ENCODE measurements at places on chromosomes 1 and 21.

DNA sequence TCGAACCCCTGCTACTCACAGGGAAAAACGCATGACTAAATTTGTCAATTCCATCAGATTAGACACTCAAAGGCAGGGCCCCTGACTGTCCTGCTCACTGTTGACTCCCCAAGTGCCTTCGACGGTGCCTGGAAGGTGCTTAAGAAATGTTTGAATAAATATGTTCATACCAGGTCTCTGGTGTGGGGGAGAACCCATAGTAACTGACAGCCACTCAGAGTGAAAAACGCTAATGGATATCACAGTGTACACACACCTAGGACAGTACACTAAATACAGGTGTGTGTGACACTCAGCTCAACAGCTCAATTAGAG lies 39.7 kb upstream of the WASF2 start:
- DNase-seq: no peak

DNA sequence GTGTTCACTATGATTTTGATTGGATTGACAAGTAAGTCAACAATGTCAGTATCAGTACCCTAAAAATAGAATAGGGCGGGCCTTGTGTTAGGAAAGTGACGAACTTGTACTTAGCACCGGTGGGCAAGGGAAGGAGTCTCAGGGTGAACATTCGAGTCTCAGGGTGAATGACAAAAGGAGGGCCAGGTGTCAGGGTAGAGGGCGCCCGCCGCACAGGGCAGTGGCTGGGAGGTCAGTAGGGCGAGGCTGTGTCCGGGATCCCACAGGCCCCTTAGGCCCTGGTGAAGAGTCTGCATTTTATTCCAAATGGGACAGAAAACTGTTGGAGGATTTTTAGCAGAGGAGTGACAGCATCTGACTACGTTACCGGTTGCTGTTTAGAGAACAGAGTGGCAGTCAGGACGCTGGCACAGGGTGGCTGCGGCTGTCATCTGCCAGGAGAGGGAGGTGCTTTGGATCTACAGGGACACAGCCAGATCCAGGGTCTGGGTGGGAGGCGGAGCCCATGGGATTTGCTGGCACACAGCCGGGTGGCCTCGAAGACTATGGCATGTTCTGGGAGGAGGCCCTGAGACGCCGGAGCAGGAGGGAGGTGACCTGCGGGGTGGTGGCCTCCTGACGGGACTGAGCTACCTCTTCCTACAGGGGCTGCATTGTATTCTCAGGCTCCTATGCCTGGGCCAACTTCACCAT lies 11.0 kb downstream of the AGTRAP start:
- no peak for DNase-seq

DNA sequence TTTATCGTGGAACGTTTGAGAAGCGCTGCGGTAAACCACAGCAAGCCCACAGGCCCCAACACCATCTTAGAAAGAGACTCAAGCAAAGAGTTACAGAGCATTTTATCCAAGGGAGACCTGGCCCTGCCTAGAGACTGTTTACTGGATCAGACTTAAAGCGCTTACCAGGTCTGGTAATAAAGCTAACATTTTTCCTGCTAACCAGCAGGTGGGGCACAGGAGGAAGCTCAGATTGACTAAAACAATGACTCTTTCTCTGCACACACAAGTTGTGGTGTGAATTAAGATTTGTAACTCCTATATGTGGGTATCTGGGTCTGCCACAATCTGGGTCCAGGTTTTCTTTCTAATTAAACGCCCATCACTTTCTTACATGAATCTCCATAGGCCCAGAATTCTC lies 136.5 kb upstream of the ETS2 start:
- peak; percentile 41 for DNase-seq

DNA sequence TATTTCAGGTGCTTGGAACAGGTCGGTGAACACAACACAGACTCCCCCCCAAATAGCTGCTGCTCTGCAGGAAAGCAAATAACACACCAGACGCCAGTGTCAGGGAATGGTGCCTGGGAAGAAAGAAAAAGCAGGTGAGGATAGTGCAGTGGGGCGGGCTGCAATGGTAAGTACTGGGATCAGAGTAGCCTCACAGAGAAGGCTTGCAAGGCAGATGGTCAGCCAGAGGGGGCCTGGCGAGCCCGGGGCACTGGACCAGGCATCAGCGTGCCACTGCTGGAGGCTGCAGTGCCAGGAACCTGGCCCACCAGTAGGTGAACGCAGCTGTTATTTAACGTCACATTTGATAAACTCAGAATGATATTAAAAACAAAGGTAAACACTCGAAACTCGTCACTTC lies 60.0 kb downstream of the POFUT2 start:
- DNase-seq: no peak

DNA sequence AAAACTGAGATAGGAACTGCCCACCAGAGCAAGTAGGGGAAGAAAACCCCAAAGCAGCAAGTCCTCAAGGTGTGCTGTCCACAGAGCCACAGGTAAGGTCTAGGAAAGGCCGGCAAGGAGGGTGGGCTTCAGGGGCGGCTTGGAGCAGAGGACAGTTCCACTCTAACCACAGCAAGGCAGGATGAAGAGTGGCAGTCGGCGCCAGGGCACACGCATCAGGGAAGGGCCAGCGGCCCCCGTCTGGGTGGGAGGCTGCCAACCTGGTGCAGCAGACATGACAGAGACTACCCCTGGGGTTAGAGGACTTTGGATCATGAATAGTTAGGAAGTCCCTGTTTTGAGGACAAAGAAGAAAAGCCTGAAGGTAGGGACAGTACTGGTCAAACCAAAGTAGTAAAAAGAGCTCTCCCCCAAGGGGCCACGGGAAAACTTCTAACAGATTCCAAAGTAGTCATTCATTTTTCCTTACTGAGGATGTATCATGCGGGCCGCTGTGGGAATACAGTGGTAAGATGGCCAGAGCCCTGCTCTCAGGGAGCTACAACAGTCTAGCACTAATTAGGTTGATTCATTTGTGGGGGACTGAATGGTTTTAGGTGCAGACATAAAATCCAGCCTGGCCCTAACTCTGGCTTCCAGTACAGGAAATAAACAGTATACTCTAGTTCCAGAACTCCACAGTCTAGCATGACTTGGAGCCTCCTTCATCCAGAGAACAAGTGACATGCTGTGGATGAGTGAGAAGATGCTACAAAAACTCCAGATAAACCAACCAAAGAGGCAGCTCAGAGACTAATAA lies 3.5 kb upstream of the RAP1GAP start:
- peak; percentile 72 for DNase-seq

- no peak for DNase-seq
Measured at GRCh38 chr1:27037518-27037917, 24.9 kb upstream of the TENT5B start.

DNA sequence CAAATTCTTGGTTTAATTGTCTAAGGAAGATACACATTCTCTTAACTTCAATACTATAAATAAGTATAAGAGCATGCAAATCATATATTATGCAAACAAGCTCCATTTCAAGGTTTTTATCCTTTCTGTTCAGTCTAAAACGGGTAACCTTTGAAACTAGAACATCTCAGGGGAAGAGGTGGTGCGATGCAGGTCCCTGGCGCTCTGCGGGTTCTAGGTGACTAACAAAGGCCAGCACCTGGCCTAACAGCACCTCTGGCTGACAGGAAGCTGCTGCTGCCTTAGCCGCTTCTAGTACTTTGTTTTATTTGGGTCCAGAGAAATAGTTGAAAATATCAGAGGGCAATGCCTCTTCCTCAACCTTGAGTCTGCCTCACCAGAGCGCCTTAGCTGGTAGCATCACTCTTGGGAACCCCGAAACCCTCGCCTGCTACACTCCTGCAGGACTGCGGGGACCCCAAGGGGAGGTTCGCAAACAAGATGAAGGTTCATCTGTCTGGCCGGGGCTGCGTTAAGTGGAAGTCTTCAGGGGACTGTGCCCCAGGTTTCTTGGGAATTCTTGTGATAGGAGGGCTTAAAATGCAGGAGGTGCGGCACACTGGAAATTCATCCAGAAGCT lies 45.5 kb downstream of the PRDM15 start:
- no peak for DNase-seq

- peak; percentile 82 for DNase-seq
Measured at GRCh38 chr1:179166663-179167417, 62.6 kb downstream of the ABL2 start.

GRCh38 chr1:36203554-36204346 lies 20.5 kb upstream of the THRAP3 start:
- peak; percentile 76 for DNase-seq

- DNase-seq: no peak
Measured at GRCh38 chr1:78387201-78387600, 103.6 kb upstream of the PTGFR start.

DNA sequence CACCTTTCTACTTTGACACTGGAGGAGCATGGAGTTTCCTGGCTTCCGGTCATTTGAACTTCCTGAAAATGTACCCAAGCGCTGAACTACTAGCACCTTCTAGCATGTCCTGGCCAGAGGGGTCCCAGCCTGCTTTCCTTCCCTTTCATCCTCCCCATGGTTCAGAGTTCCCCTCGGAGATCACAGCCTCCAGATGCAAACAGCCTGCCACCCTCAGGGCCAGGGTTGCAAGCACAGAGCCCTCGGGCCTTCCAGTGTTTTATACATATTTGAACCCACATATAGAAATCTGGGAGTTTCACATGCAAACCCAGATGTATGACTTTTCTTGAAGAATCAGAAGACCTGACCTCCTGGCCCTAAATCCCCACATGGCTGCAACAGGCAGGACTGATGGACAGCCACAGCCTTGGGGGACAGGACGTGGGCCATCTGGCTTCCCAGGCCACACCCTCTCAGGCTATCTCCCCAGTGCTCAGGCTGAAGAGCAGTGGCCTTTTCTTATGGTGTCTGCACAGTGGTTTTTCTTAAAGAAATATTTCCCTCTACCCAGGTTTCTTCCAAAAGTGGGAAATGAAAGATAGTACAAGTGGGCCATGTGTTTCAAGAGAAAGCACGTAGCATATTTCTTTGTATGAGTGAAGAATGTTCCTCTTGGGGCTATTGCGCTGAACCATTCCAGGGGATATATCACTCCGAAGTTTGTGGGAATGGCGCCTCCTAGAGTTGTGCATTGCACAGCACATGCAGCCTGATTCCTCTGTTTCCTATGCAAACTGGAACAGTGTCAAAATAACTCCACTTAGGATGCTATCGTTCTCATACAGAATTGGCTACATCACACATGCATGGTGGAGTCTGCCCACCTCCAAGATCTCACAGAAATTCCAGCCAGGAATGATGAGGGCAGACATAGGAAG lies 232.0 kb upstream of the VAMP3 start:
- DNase-seq: no peak

DNA sequence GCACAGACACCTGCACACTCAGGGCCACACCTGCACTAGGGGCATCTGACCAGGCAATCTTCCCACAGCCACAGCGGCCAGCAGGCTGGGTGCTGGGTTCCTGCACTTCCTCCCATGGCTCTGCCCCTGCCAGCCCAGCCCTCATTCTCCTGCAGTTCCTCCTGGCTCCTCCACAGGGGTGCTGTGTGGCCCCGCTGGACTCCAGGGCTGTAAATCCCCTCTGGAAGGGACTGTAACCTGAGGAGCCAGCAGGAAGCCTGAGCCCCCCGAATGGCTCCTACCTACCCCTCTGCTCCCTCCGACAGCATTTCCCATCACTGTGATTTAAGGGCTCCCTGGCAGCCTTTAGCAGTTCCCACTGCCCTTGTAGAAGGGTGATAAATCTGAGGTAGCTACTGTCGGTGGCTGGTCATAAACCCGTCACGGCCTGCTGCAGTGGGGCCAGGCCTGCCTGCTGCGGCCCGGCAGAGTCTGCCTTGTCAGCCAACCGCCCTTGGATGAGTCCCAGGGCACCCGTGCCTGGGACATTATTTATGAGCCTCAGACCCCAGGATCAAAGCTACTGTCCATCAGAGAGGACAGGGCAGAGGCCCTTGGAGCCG lies 8.8 kb downstream of the UBL4B start:
- DNase-seq: no peak

GRCh38 chr1:177252877-177253276 lies 82.1 kb downstream of the BRINP2 start:
- DNase-seq: no peak
